T-cell (primary cell): ENCODE measurements at places on chromosomes 1 and 21.

- DNase-seq, result no peak
- H3K4me3 ChIP-seq, result no peak overlapping the region
- H3K27me3 ChIP-seq, result peaks cover 17% of the 10 kb centered on the region
- no peak overlapping the region for H3K27ac ChIP-seq
Observed at GRCh38 chr1:233905416-233906051, 1.1 kb downstream of the SLC35F3 start.

DNA sequence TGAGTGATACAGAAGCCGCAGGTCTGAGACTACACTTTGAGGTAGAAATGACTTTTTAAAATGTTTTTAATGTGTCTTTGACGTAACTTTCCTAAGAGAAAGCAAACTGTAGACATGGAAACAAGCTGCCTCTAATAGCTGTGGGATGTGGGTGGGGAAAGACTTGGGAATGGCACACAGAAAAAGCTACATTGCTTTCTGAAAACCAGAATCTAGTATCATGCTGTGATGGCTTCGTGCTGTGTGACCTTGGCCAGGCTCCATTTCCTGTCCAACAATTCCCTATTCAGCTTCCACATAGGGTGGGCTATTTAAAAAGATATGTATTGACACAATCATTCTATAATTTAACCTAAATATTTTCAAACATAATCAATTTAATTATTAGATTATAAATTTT, 909.1 kb downstream of the NCAM2 start:
- H3K4me1 ChIP-seq, result no peaks in the 10 kb centered on the region
- H3K4me3 ChIP-seq, result no peak overlapping the region
- no peaks in the 10 kb centered on the region for H3K27me3 ChIP-seq
- no peak overlapping the region for H3K27ac ChIP-seq

DNA sequence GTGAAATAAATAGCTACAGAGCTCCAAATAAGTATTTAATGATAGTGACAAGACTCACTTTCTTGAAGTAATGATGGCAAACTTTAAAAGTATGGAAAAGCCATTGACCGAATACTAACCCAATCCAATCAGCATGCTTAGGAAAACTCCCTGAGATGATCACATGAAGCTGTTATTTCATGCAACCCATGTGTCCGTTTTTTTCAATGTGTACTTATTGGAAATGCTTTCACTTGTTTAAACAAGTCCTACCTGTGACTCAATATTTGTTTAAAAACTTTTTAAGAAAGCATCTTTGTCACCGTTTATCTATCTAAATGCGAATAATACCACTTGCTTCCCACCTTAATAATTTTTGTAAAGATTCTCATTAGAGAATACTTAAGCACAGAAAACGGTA, 185.8 kb downstream of the NRIP1 start:
- H3K4me1 ChIP-seq, result no peaks in the 10 kb centered on the region
- H3K27me3 ChIP-seq, result no peaks in the 10 kb centered on the region
- H3K36me3 ChIP-seq, result no peaks in the 10 kb centered on the region
- H3K27ac ChIP-seq, result no peak overlapping the region
- H3K4me3 ChIP-seq, result no peak overlapping the region
- no peak for DNase-seq

DNA sequence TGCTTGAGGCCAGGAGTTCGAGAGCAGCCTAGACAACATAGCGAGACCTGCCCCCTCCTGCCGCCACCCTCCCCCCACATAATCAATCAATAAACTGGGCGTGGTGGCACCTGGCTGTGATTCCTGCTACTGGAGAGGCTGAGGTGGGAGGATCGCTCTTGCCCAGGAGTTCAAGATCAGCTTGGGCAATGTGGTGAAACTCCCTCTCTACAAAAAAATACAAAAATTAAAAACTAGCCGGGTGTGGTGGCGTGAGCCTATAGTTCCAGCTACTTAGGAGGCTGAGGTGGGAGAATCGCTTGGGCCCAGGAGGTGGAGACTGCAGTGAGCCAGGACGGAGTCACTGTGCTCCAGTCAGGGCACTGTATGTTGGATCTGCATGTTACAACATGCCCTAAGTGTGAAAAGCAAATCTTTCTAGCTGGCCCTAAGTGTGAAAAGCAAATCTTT, 7.0 kb upstream of the MDM4 start:
- H3K27ac ChIP-seq, result no peak overlapping the region
- H3K36me3 ChIP-seq, result no peaks in the 10 kb centered on the region
- no peak overlapping the region for H3K4me3 ChIP-seq
- H3K4me1 ChIP-seq, result peaks cover 22% of the 10 kb centered on the region
- no peaks in the 10 kb centered on the region for H3K27me3 ChIP-seq

- H3K27me3 ChIP-seq, result no peaks in the 10 kb centered on the region
- no peak overlapping the region for H3K27ac ChIP-seq
- DNase-seq, result no peak
- no peaks in the 10 kb centered on the region for H3K36me3 ChIP-seq
- H3K4me1 ChIP-seq, result peaks cover 16% of the 10 kb centered on the region
- H3K4me3 ChIP-seq, result no peak overlapping the region
Observed at GRCh38 chr21:38319781-38320180, 63.0 kb downstream of the KCNJ15 start.

DNA sequence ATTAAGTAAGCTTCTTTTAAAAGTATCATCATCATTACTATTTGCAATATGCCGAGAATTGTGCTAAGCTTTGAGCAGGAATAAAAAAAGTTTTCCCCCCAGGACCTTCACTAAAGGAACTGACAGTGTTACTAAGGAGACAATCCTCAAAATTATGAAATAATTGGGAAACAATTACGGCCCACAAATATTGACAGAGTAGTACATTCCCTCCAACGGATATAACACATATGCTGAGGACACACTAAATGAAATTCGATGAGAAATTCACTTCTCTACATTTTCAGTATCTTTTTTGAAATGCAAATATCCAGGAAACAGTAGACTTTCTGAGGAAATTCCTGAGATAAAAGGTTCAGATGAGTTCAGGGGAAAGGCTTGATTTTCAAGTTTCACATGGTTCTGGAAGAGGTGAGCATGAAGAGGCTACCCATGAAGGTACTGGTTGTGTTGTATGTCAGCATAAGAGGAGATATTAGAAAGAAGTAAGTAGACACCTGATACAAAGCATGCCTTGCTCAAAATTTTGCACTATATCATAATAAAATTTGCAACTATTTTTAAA, 171.2 kb upstream of the NR5A2 start:
- no peaks in the 10 kb centered on the region for H3K27me3 ChIP-seq
- no peak for DNase-seq
- H3K4me3 ChIP-seq, result no peak overlapping the region
- H3K4me1 ChIP-seq, result peaks cover 8% of the 10 kb centered on the region
- H3K36me3 ChIP-seq, result no peaks in the 10 kb centered on the region
- H3K27ac ChIP-seq, result no peak overlapping the region

DNA sequence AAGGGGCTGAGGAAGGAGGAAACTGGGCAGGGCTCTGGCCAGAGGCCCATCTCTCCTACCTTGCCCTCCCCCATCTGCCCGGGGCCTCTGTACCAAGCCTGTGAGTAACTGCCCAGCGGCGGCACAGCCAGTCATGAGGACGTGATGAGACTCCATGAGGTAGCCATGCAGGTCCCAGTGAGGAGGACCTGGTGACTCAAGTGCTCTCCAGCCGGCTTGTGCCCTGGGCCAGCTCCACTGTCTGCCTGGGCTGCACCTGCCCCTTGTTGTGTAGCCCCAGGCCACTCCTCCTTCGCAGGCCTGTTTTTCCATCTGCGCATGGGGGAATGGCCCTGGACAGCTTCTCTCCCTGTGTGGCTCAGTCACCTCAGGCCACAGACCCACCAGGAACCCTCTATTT, 42.0 kb upstream of the PADI1 start:
- peaks cover 12% of the 10 kb centered on the region for H3K27me3 ChIP-seq
- no peaks in the 10 kb centered on the region for H3K4me1 ChIP-seq
- no peaks in the 10 kb centered on the region for H3K36me3 ChIP-seq
- no peak for DNase-seq

DNA sequence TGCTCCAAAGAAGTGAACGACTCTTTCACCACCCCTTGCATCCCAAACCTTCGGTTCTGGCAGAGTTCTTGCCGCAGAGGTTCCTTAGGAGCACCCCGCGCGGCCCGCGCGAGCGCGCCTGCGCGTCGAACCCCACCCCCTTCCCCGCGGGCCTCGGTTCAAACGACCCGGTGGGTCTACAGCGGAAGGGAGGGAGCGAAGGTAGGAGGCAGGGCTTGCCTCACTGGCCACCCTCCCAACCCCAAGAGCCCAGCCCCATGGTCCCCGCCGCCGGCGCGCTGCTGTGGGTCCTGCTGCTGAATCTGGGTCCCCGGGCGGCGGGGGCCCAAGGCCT, at the start of gene C1orf56:
Gene C1orf56, plus strand, starts transcription at position 161 of the 334 bp plus-strand sequence. Its CDS starts 97 bp downstream, at position 258.
- no peaks in the 10 kb centered on the region for H3K27me3 ChIP-seq
- H3K4me3 ChIP-seq, result peak within 1 kb of the TSS; percentile 95
- peaks cover 2% of the 10 kb centered on the region for H3K36me3 ChIP-seq
- peak; percentile 33 for DNase-seq

DNA sequence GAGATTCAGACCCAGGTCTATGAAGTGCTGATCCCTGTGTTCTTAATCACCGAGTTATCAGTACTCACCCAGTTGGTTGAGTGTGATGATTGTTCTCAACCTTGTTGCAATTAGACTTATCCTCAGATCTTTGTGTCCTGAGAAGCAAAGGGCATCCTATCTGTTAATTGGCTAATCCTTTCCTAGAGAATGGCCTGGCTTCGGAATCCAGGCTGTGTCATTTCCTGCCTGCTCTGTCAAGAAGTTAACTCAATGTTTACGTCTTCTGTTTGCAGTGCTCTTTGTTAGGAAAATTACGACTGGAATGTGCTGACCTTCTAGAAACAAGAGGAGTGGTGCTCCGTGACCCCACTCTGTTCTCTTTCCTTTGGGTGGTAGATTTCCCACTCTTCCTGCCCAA, 14.7 kb downstream of the GAS5 start:
- H3K4me3 ChIP-seq, result no peak overlapping the region
- no peak overlapping the region for H3K27ac ChIP-seq
- H3K27me3 ChIP-seq, result no peaks in the 10 kb centered on the region
- no peaks in the 10 kb centered on the region for H3K4me1 ChIP-seq

GRCh38 chr1:28378906-28379305, 9.4 kb downstream of the PHACTR4 start:
- no peak for DNase-seq
- H3K4me1 ChIP-seq, result no peaks in the 10 kb centered on the region
- H3K27me3 ChIP-seq, result no peaks in the 10 kb centered on the region
- no peaks in the 10 kb centered on the region for H3K36me3 ChIP-seq

- no peaks in the 10 kb centered on the region for H3K4me1 ChIP-seq
- H3K27ac ChIP-seq, result no peak overlapping the region
- H3K36me3 ChIP-seq, result no peaks in the 10 kb centered on the region
- no peak for DNase-seq
- H3K27me3 ChIP-seq, result peaks cover 8% of the 10 kb centered on the region
Observed at GRCh38 chr1:51969038-51969705, 21.3 kb downstream of the RAB3B start.

GRCh38 chr1:6424619-6425593, at the start of gene ESPN:
ESPN (plus strand) TSS chr1:6424776; CDS start chr1:6424956, 180 bp downstream.
- no peaks in the 10 kb centered on the region for H3K36me3 ChIP-seq
- no peaks in the 10 kb centered on the region for H3K27me3 ChIP-seq
- H3K27ac ChIP-seq, result no peak within 1 kb of the TSS
- no peak for DNase-seq
- peak within 1 kb of the TSS; percentile 52 for H3K4me3 ChIP-seq
- H3K4me1 ChIP-seq, result peaks cover 34% of the 10 kb centered on the region

- no peak overlapping the region for H3K27ac ChIP-seq
- H3K27me3 ChIP-seq, result no peaks in the 10 kb centered on the region
- H3K36me3 ChIP-seq, result no peaks in the 10 kb centered on the region
- no peaks in the 10 kb centered on the region for H3K4me1 ChIP-seq
- no peak overlapping the region for H3K4me3 ChIP-seq
Observed at GRCh38 chr1:14165371-14165801, 433.1 kb upstream of the KAZN start.

DNA sequence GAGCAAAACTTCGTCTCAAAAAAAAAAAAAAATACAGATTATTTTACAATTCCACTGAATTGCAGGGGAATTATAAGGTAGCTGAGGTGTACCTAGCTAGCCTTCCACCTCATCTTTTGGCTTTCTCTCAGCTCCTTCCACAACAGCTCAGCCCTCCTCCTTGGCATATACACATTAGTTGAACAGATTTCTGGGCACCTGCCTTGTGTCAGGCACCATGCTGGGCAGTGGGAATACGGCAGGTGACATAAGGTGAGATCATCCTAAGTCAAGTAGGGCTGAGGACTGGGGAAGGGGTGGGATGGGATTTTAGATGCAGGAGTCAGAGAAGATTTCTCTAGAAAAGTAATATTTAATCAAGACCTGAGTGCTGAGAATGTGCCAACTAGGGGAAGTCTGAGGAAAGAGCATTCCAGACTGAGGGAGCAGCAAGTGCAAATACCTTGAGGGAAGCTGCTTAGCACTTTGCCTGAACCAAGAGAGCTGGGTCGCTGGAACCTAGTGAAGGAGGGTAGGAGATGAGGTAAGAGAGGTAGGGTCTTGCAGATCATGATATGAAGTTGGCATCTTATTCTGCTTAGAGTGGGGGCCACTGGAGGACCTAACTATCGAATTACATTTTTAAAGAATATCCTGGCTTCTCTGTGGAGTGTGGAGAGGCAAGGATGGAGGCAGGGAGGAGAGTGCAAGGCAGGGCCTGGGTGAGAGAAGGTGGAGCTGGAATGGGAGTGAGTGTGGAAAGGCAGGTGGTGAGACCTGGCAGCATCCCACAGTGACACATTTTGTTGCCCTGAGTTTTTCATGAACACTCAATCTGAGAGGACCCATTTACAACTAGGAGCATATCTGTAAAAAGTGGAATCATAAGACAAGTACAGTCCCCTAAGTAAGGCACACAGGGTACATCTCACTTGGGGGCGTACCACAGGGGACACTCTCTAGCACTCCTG, 28.2 kb downstream of the LAMC2 start:
- no peak overlapping the region for H3K27ac ChIP-seq
- H3K27me3 ChIP-seq, result no peaks in the 10 kb centered on the region
- H3K4me3 ChIP-seq, result no peak overlapping the region

DNA sequence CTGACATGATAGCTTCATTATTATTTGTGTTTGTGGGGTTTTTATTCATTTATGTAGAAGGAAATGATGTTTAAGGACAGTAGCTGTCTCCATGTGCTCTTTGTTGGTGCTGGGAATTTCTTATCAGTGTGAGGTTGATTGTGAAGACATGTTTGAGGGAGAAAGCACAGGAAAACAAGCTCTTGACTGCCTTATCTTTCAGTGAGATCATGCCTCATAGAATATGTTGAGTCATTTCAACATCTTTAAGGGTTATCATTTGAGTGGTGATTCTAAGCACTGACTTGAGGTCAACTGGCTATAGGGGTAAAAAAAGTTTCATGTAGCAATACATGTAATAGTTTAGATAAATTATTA, 405.1 kb upstream of the ADAMTS5 start:
- H3K27me3 ChIP-seq, result no peaks in the 10 kb centered on the region
- no peaks in the 10 kb centered on the region for H3K36me3 ChIP-seq
- no peak overlapping the region for H3K4me3 ChIP-seq
- no peak overlapping the region for H3K27ac ChIP-seq
- DNase-seq, result no peak

GRCh38 chr1:42133390-42133789, 19.8 kb upstream of the GUCA2B start:
- DNase-seq, result no peak
- H3K36me3 ChIP-seq, result no peaks in the 10 kb centered on the region
- H3K27ac ChIP-seq, result no peak overlapping the region

GRCh38 chr1:88685259-88685620, 1.2 kb downstream of the PKN2 start:
- no peak for DNase-seq
- H3K4me1 ChIP-seq, result peaks cover 23% of the 10 kb centered on the region
- peak overlapping the region; percentile 90 for H3K4me3 ChIP-seq
- no peaks in the 10 kb centered on the region for H3K27me3 ChIP-seq
- H3K27ac ChIP-seq, result peak overlapping the region; percentile 87
